ENCODE measurements at places on chromosomes 7 and 10. TPM values are rescaled to one million over a fixed set of nuclear protein-coding genes. Genes with fewer than 3 reads are reported as not detected.

- peaks cover 5% of the 10 kb centered on the region for H3K27me3 ChIP-seq
- no peak overlapping the region for H3K27ac ChIP-seq
- H3K4me3 ChIP-seq, result no peak overlapping the region
- DNase-seq, result no peak
- peaks cover 1% of the 10 kb centered on the region for H3K4me1 ChIP-seq
These were observed 55.1 kb upstream of the PTPN12 start for GRCh38 chr7:77482015-77482414.

- H3K4me3 ChIP-seq, result no peak overlapping the region
- no peaks in the 10 kb centered on the region for H3K36me3 ChIP-seq
- no peak overlapping the region for H3K27ac ChIP-seq
- H3K27me3 ChIP-seq, result no peaks in the 10 kb centered on the region
- peaks cover 15% of the 10 kb centered on the region for H3K4me1 ChIP-seq
These were observed 325.6 kb downstream of the PLXNA4 start for GRCh38 chr7:132250480-132251326.

GRCh38 chr10:106917452-106918055 lies 247.0 kb downstream of the SORCS1 start:
- H3K4me1 ChIP-seq, result no peaks in the 10 kb centered on the region
- H3K27me3 ChIP-seq, result no peaks in the 10 kb centered on the region
- DNase-seq, result no peak
- H3K36me3 ChIP-seq, result no peaks in the 10 kb centered on the region

DNA sequence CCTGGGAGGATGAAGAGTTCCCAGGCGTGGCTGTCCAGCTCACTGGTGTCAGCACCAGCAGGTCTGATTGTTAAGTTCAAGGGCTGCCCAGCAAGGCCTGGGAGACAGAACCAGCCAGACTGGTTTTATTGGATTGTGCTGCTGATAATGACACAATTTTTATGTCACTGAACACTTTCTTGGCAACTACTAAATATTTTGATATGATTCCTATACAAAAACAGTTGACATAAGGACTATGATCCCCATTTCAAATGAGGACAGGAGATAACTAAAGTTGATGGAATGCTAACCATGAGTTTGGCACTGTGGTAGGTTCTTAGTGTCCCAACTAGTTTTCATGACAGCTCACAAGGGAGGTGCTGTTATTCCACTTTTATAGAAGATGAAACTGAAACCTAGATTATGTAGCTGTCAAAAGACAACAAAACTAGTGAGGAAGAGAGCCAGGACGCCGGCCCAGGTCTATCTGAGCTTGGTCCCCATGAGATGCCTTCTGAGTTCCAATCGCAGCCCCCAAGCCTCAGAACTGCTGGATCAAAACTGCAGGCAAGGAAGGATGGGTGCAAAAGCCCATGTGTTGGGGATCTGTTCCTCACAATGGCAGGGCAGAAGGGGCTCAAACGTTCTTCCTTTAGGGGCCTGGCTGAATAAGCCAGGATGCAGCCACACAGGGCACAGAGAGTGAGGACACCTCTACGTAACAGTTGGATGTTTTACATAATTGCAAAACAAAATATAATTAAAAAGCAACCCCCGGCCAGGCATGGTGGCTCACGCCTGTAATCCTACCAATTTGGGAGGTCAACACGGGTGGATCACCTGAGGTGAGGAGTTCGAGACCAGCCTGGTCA lies 52.8 kb downstream of the COBL start:
- H3K27ac ChIP-seq, result no peak overlapping the region
- H3K27me3 ChIP-seq, result no peaks in the 10 kb centered on the region
- DNase-seq, result no peak
- H3K36me3 ChIP-seq, result peaks cover 1% of the 10 kb centered on the region

GRCh38 chr7:115363916-115364315 lies 442.0 kb downstream of the MDFIC start:
- no peaks in the 10 kb centered on the region for H3K27me3 ChIP-seq
- H3K4me3 ChIP-seq, result no peak overlapping the region
- no peaks in the 10 kb centered on the region for H3K36me3 ChIP-seq
- no peak for DNase-seq
- H3K4me1 ChIP-seq, result no peaks in the 10 kb centered on the region

DNA sequence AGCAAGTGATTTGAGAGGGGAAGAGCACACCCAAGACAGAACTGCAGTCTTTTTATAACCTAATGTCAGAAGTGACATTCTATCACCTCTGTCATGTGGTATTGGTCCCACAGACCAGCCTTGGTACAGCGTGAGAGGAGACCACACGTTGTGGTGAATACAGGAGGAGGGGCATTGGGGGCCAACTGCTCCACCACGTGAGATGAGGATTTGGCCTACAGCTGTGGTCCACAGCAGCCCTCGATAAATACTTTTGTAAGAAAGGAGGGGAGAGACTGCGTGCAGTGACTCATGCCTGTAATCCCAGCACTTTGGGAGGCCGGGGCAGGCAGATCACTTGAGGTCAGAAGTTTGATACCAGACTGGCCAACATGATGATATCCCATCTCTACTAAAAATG lies 243.1 kb downstream of the FGFR2 start:
- DNase-seq, result no peak
- peaks cover 19% of the 10 kb centered on the region for H3K4me1 ChIP-seq

Gene ENO4
- 2.0 TPM for total RNA-seq

Gene OR6B1
- not detected for total RNA-seq

Gene LRRN3
- total RNA-seq, result 1.7 TPM

Measured in progenitor cell of endocrine pancreas (in vitro differentiated cells).